ENCODE measurements at places on chromosomes 13 and 19. TPM values are rescaled to one million over a fixed set of nuclear protein-coding genes. Genes with fewer than 3 reads are reported as not detected.
A peak's percentile ranks its signal among the peaks of the same experiment; 100 is the strongest.

Gene KLK10
- total RNA-seq = 0.36 TPM

Gene EDDM13
- total RNA-seq = 1.00 TPM

Gene LSM14A
- 50.3 TPM for total RNA-seq

Gene FOSB
- total RNA-seq = 7.9 TPM

Gene NCLN
- total RNA-seq = 25.7 TPM

DNA sequence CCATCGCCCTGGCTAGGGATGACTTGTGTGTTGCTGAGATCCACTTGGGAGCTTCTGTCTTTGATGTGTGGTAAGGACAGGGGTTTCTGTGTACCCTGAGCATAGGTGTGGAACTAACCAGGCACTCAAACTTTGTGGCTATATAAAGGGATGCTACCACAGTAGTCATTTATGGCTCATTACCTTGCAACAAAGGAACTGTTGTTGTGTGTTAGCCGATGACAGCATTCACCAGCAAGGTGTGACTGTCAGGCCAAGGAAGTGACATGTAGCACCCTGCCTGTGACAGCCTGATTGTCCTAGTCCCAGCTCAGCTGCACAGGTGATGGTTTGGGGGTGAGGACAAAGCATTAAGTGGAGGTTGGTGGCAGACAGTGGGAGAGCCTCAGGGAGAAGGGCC, 73.6 kb downstream of the COG3 start:
- peak; percentile 24 for ATAC-seq

- ATAC-seq = no peak
Measured at GRCh38 chr13:96794669-96795068, 199.6 kb downstream of the OXGR1 start.

GRCh38 chr13:67377919-67378318, 147.8 kb upstream of the PCDH9 start:
- ATAC-seq = no peak

- ATAC-seq = no peak
Measured at GRCh38 chr13:65064967-65065366, 2165.2 kb downstream of the PCDH9 start.

DNA sequence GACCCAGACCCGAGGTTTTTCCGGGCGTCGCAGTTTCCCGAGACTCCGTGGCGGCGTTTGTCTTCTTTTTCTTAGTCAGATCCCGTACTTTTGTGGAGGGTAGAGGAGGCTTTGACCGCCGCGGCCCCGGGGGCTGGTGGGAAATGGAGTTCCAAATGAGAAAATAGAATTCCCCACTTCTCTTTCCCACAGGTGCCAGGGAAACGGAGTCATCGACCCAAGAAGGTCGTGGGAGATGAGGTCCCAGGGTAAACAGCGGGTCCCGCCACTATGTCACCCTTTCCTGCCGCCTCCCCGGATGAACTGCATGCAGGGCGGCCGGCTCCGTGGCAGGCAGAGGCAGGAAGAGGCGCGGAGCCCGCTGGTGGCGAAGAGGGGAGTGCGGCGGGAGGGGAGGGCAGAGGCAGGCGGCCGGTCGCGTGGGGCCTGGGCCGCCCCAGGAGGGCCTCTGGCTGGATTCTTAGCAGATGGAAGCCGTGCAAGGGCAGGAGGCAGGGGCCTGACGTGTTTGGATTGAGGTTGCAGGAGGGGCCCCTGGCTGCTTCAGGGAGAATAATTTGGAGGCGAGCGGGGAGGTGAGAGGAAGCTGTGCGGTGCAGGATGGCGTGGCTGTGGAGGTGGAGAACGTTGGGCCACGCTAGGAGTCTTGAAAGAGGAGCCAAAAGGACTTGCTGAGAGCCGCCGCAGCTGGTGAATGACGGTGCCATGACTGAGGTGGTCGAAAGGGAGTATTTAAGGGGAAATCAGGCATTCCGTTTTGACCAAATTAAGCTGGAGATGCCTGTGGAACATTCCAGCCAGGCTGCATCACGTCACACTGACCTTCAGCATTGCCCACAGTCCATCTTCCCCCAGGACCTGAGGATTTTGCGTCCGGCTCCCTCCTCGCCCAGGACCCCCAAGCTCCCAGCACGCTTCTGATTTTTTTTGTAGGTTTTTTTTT, 11.7 kb downstream of the CYTH2 start:
- peak; percentile 77 for ATAC-seq

DNA sequence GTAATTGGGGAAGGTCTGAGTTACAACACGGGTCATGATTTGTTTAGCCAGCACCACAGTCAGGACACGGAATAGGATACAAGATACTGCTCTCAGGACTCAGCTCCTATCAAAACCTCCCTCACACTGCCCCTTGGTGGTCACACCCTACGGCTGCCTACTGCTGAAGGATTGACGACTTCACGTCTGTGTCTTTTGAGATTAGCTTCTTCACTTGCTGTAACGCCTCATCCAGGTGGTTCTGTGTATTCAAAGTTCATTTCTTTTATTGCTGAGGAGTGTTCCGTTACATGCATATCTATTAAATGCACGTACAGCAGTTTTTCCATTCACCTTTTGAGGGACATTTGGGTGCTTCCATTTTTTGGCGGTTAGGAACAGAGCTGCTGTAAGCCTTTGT, 46.3 kb downstream of the URI1 start:
- no peak for ATAC-seq

DNA sequence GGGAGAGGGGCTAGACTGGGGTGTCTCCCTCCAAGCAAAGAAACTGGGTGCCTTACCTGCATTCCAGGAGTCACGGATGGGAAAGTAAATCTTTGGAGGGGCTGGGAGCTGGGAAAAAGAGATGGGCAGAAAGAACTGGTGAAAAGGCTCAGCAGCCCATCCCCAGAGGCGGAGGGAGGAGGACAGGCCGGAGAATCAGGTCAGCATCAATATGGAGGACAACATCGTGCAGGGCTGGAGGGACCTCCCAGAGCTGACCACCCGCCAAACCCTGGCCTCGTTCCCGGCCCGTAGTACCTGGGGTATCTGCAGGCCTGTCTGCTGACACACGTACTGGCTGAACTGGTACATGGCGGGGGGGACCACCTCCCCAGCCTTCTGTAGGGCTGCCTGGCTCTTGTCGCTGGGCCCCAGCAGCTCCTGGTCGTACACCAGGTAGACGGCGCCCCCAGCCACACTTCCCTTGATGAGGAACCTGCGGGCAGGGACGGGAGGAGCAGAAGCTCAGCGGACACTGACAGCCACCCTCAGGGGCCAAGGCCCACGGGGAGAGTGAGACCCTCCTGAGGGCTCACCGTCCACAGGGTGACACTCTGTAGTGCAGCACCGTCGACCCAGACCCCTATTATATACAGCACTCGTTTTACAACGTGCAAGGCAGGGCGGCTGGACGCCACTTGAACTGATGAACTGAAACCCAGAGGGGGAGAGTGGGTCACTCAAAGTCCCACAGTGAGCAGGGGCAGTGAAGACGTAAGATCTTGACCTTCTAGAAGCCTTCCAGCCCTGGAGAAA, 830 bp downstream of the MICOS13 start:
- ATAC-seq = no peak

GRCh38 chr13:57073983-57074382, 66.7 kb upstream of the PRR20A start:
- ATAC-seq = no peak

DNA sequence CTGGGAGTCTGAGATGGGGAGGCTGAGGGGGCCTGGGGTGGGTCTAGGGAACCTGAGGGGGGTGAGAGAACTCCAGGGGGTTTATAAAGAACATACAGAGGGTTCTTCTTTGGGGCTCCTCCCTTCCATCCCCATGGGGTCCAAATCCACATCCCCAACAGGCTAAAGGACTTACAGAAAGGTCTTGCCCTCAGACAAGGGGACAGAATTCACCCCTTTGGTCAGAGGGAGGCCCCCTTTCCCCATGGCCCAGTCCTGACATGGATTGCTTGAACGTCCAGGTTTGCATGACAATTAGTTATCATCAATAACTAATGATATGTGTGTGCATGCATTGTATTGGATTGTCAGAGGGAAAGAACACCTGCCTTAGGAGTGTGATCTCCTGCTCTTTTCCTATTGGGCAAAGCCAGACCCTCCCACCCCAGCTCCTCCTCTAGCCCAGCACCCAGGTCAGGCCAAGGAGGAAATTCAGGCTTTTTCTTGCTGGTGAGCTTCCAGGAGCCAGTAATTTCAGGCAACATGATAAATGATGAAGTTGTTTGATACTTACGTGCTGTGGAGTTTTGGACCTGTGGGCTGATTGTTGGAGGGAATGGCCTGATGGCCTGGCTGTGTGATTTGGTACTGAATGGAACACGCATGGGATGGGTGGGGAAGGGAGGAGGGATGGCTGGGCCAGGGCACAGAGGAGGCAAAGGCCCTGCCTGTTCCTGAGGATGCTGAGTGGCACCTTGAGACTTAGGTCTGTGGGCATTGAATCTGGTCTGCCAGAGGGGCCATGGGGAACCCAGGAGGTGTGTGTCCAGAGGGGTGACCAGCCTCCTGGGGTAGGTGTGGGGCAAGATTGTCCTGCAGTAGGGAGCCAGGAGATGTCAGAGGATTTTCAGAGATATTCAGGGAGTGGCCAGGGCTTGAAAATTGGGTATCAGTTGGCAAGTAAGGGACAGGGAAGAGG, 1.1 kb downstream of the KLHL26 start:
- ATAC-seq = no peak

- no peak for ATAC-seq
Measured at GRCh38 chr13:30477346-30478195, 11.8 kb upstream of the HMGB1 start.

DNA sequence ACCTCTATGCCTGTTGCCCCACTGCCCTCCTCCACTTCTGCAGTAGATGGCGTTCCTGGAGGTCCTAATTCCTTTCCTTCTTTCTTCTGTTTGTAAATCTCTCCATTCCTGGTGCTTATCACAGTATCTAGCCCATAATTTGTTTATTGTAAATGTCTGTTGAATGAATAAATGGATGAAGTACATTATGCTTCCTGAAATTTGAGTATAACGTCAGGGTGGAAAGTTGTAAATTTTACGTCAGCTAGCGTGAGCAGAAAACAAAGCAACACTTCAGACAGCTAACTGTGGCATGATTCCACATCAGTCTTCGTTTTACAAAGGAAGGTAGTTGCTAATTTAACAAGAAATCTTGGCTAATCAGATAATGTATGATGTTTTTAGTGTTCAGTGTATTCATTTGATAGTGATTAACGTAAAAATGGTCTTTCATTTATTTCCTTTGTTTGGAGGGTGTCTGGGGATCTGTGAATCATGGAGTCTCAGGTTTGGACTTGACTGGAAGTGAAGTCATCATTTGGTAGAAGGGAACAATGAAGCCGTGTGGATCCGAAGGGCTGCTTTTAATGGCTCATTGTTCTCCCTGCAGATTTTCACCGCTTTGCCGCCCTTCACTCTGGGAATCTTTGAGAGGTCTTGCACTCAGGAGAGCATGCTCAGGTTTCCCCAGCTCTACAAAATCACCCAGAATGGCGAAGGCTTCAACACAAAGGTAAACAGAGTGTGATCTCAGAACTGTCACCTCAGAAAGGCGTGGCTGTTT, 215.1 kb downstream of the SHISA2 start:
- peak; percentile 81 for ATAC-seq

DNA sequence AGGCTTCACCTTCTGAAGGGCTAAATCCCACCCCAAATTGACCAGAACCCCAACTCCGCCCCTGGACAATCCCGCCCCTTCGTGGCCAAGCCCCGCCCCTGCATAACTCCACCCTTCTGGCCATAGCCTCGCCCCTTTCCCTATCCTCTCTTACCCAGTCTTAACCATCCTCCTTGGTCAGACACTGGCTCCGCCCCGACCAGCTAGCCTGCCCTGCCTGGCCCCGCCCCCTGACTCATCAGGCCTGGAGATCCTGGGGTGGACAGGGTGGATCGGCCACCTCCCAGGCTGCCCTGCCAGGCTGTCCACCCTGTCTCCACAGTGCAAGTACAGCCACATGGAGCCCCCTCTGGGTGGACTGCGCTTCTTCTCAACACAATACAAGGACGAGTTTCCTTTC, 8.0 kb upstream of the ZNF358 start:
- peak; percentile 88 for ATAC-seq

GRCh38 chr19:27744926-27745768, 1467.8 kb downstream of the UQCRFS1 start:
- ATAC-seq = no peak

- ATAC-seq = no peak
Measured at GRCh38 chr13:27667946-27668345, 46.3 kb downstream of the POLR1D start.

Data from motor neuron (in vitro differentiated cells).